ENCODE measurements at places on chromosomes 12 and 14. TPM values are rescaled to one million over a fixed set of nuclear protein-coding genes. Genes with fewer than 3 reads are reported as not detected.

The SBNO1 gene
- 14.4 TPM for total RNA-seq

The ERBB3 gene
- not detected for total RNA-seq

The SOCS4 gene
- 25.0 TPM for total RNA-seq

The STON2 gene
- 59.4 TPM for total RNA-seq

The GLT8D2 gene
- 1.4 TPM for total RNA-seq

The SLC48A1 gene
- 14.9 TPM for total RNA-seq

The ALKBH2 gene
- total RNA-seq: 7.6 TPM

The PMCH gene
- total RNA-seq: not detected
